ENCODE measurements at places on chromosomes 12 and 14.

- DNase-seq = no peak
Measured at GRCh38 chr14:75579882-75580281, 1.5 kb downstream of the FLVCR2 start.

DNA sequence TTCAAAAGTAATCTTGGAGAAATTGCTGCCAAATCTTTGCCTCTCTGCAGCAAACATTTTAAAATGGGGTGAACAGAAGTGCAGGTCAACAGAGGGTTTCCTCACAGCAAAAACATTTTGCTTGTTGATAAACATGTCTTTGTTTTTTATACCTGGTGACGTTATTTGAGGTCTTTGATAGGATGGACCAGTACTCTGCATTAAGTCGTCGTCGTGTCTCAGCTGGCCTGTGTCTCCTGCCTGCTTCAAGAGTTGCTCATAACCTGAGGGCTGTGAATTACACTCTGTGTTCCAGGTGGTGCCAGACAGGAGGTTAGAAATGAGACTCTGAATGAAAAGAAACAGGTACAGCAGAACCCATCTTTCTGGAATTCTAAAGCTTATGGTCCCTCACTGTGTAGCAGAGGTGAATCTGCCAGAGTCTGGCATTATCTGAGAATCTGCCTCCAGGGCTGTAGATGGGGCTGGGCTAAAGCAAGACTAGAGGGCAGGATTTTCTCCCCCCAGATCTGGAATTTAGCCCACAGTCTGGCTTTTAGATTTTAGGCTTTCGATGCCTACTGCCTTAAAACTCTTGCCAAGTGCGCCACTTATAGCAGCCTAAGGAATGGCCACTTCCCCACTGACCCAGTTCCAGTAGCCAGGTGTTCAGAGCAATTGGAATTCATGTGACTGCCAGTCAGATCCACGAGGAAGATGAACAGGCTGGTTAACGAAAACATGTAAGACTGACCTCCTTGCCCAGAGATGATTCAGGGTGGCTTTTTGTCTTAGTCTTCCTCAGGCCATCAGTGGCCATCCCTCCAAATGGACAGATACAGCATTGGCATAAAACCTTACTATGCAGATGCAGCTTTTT, 161.2 kb downstream of the PRKCH start:
- no peak for DNase-seq

- DNase-seq = no peak
Measured at GRCh38 chr12:19190292-19191031, 60.9 kb downstream of the PLEKHA5 start.

- no peak for DNase-seq
Measured at GRCh38 chr12:75837700-75838099, 193.9 kb downstream of the PHLDA1 start.

DNA sequence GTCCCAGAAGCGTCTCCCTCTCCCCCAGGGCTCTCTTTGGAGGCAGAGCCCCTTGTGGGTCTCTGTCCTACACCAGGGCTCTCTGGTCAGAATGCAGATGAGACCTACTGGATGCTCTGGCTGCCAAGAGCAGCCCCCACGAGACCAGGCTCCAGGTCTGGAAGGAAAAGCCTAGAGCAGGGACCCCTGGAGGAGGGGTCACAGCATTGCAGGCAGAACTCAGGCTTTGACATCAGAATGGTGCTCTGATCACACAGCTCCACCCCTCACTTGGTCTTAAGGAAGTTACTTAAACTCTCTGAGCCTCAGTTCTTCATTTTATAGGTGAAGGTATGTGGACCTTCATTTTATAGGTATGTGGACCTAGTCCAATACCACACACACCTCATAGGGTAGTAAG, 83.1 kb downstream of the ARL6IP4 start:
- no peak for DNase-seq

DNA sequence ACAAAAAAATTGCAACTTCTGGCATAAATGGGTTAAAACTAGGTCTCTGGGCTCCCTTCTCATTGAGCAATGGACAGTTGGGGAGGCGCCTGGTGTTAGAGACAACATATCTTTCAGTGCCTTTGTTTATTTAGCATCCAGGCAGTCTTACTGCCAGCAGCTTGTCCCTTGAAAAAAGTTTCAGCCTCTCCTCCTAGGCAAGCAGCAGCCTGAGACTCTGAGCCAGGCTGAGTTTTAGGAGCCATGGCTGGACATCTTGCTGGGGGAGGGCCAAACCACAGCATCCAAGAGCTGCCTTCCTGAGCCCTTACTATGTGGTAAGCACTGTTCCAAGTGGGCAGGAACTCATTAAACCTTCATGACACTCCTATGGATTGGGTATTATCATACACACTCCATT, 10.1 kb upstream of the JDP2 start:
- DNase-seq = no peak

DNA sequence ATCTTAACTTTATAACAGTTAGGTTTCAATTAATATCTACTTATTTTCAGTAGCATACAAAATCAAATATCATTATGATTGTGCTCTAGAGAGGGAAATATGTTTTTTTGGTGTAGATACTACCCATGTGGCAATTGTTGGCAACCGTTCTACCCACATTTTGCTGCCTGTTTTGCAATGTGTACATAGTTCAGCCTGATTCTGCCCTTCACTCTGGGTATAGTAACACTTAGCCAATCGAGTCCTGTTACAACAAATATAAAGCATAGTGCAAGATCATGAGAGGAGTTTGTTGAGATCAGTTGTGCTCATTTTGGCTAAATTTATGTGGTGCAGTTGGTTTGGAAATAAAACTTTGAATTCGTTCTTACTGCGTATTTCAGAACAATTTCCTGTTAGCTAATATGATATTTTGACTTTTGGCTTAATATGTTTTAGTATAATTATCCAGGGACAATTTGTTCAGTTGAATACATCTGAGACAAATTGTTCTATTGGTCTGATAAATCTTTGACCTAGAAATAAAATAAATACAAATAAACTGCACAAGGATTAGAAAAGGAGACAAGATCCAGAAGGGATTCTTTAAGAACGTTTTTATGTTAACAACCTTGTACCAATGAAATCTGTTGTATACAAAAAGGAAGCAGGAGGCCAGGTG, 76.9 kb downstream of the ATF7IP start:
- no peak for DNase-seq

- DNase-seq = no peak
Measured at GRCh38 chr12:82174936-82175335, 183.3 kb downstream of the CCDC59 start.

DNA sequence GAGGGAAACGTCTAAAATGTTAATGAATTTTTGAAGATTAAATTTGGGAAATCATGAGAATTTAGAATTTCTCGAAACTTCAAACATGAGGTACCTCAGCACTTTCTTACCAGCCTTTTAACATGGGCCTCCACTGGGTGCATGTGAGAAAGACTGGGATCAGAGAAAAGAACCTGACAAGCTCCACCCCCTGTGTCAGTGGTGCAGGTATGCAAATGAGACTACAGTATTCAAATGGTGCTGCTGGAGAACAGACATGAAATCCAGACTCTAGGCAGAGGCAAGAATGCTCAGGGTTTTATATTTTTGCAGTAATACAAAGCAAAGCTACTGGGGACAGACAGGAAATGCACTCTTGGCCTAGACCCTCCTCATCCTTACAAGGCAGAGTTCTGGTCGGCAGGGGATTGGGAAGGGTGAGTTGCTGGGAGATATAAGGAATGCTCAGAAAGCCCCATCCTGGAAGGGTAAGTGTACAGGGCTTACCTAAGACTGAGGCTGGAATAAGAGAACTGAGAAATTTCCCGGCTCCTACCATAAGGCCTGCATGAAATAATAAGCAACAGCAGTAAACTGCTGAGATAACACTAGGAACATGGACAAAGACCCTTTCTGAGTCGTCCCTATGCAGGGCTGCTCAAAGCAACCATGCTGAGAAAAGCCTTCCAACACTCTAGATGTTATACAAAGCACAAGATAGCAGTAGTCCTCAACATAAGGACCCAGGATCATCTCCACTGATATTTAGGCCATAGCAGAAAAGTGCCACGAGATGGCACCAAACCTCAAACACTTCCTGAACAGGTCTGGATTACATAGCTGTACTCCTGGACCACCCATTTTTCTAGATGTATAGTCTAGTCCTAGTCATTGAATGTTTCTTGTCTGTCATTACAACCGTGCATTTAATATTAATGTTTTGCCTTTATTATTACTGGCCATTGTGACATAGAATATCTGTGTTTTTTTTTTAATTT, 260.8 kb downstream of the RASSF9 start:
- DNase-seq = no peak

- no peak for DNase-seq
Measured at GRCh38 chr12:56928262-56928661, 5.9 kb downstream of the SDR9C7 start.

- DNase-seq = no peak
Measured at GRCh38 chr12:26157001-26157400, 32.2 kb upstream of the BHLHE41 start.

- DNase-seq = no peak
Measured at GRCh38 chr14:102917056-102917385, 5.4 kb upstream of the AMN start.

- no peak for DNase-seq
Measured at GRCh38 chr14:98120831-98121464, 1151.0 kb downstream of the BCL11B start.

DNA sequence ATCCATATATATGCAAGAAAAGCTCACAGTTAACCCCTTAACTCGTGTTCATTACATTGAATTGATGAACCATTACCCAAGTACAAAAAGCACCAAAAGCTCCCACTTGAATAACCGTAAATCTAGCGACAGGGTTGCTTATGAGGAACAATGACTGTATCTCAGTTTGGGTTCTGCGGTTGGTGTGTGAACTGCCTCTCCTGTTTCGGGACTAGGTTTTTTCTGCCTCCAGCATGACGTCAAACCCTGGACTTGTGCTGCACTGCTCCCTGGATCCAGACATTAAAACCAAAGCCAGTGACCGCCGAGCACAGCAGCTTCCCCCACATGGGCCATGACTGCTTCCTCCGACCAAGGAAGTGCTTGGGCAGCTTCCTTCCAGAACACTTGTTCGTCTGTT, 77.7 kb downstream of the SETD3 start:
- DNase-seq = no peak

- no peak for DNase-seq
Measured at GRCh38 chr14:30443368-30444007, 115.5 kb upstream of the G2E3 start.

DNA sequence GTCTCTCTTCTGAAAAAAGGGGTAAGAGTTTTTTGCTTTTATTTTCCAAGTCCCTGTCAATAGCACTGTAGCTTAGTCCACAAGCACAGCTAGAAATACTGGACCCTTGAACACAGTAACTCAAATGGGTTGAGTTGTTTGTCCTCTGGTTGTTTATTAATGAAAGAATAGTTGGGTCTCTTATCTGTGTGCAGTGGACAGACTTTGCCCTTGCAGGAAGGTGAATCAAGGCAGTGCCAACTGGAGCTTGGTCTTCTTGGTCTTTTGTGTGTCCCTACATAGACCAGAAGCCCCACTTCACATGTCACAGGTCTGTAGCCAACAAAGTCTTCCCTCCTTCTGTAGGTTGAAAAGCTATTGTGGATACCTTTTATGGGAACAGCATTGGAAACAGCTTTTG, 322.0 kb downstream of the AACS start:
- no peak for DNase-seq

DNA sequence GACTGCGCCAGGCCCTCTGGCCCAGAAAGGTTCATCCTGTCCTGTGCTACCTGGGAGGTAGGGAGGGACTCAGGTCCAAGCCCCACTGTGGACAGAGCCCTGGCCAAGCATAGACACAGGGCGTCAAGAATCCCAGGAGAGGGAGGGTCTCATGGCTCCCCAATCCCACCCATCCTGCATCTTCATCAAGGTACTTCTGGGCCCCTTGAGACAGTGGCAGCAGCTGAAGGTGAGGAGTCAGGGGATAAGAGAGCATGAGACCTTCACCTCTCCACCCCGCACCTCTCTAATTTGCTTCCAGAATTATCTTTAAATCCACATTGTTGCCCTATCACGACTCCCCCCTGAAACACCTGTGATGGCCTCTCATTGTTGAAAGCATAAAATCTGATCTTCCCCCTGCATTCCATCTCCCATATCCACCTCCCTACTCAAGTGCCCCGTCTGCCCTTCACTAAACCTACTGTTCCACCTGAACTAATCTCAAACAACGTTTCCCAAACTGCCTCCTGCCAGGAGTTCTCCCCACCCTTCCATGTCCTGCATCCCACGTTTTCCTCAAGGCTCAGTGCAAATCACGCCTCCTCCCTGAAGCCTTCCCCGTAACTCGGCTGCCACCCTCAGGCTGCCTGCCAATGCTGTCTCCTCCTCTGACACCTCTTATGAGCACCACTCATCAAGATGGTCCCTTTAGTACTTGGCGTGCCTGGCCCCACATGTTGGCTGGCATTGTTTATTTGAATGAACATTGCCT, 27.1 kb downstream of the KRT18 start:
- DNase-seq = peak; percentile 57

GRCh38 chr12:27185234-27186021, 58.7 kb upstream of the STK38L start:
- DNase-seq = no peak

DNA sequence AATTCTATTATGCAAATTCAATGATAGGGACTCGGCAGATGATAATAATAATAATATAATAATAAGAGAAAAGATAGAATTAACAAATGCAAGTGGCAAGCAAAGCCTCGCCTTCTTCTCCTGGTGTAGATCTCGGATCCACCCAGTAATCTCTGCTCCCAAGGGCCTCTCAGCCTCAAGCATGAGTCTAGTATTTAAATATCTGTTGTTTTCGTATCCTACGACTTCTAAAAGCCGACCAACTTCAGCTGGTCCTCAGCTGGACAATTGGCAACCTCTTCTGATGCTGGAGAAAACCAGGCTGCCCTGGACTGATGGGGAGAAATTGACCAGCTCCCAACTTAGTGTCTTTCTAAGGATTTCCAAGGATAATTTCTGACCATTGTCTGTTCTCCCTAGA, 14.0 kb upstream of the MAP1LC3B2 start:
- no peak for DNase-seq
